ENCODE measurements at places on chromosomes 11 and 22. TPM values are rescaled to one million over a fixed set of nuclear protein-coding genes. Genes with fewer than 3 reads are reported as not detected.

Gene GDPD4
- total RNA-seq: not detected

Gene MOB2
- total RNA-seq: 47.2 TPM

Gene TCN2
- 6.7 TPM for total RNA-seq

Gene LRRC10B
- 0.45 TPM for total RNA-seq

Gene HEPHL1
- not detected for total RNA-seq

Gene SEPTIN3
- 0.48 TPM for total RNA-seq

Gene ART1
- not detected for total RNA-seq

Gene CRYBA4
- not detected for total RNA-seq

Gene MUC2
- 0.10 TPM for total RNA-seq

Gene CHRDL2
- 1.9 TPM for total RNA-seq

Gene TTC36
- total RNA-seq: not detected

- no peak overlapping the region for H3K27ac ChIP-seq
- DNase-seq: no peak
- H3K36me3 ChIP-seq: no peaks in the 10 kb centered on the region
Observed at GRCh38 chr22:34812631-34813030, 253.3 kb upstream of the ISX start.

DNA sequence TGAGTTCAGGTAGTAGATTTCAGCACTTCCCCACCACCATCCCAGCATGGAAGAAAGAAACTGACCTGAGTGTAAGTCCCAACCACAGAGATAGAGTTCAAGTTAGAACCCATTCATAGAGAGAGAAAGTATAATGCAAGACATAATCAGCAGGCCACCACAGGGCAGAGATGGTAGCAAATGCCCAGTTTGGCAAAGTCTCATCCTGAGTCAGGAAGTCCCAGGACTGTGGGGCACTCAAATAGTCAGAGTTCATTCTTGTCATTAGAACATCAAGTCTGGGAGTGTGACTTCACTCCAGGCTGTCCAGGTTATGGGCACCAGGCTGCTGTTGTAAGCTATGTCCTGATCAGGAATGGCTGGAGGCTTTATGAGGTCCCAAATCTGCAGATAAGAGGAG is 72.0 kb upstream of the USP47 start:
- H3K4me1 ChIP-seq: no peaks in the 10 kb centered on the region

DNA sequence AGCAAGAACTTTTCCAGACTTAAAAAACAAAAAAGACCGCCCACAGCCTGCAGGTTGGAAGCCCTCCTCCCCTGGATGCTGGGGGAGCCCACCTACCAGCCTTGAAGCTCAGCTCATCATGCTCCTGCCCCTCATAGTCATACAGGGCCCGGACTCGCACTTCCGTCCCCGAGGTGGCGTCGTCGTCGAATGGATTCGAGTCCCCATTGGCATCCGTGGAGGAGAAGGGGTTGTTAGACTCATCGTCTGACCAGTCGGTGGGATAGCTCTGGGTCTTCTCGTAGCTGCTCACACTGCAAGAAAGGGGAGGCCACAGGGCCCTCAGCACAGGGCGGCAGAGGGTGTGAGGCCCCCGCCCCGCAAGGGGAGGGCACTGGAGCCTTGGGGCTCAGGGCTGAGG is 19.0 kb upstream of the ARFGAP3 start:
- H3K27me3 ChIP-seq: no peaks in the 10 kb centered on the region
- no peaks in the 10 kb centered on the region for H3K4me1 ChIP-seq
- no peaks in the 10 kb centered on the region for H3K36me3 ChIP-seq
- H3K27ac ChIP-seq: no peak overlapping the region
- DNase-seq: no peak
- no peak overlapping the region for H3K4me3 ChIP-seq

GRCh38 chr11:24056051-24056450 is 440.8 kb upstream of the LUZP2 start:
- no peak for DNase-seq
- H3K4me1 ChIP-seq: no peaks in the 10 kb centered on the region
- no peak overlapping the region for H3K27ac ChIP-seq
- no peaks in the 10 kb centered on the region for H3K36me3 ChIP-seq
- H3K4me3 ChIP-seq: no peak overlapping the region

GRCh38 chr22:46018859-46019258 is 41.9 kb upstream of the WNT7B start:
- no peaks in the 10 kb centered on the region for H3K27me3 ChIP-seq
- no peak for DNase-seq
- H3K4me1 ChIP-seq: peaks cover 2% of the 10 kb centered on the region
- no peak overlapping the region for H3K4me3 ChIP-seq
- H3K36me3 ChIP-seq: no peaks in the 10 kb centered on the region

DNA sequence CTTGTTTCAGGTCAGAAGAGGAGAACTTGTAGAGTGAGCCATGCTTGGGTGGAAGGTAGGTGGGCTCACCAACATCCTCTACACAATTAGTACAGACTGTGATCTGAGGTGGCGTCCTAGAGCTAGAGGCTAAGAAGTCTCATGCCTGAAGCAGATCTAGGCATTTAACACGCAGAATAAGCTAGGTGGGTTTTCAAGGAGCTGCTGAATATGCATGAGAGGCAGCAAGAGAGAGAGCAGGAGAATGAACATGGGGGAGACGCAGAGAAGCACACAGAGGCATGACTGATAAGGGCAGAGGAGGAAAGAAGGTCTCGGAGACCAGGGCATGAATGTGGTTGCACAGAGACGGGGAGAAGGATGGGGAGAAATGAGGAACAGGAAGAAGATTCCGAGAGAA is 36.8 kb upstream of the JAM3 start:
- H3K4me1 ChIP-seq: peaks cover 7% of the 10 kb centered on the region
- H3K4me3 ChIP-seq: no peak overlapping the region
- H3K27me3 ChIP-seq: no peaks in the 10 kb centered on the region

- no peaks in the 10 kb centered on the region for H3K36me3 ChIP-seq
- no peaks in the 10 kb centered on the region for H3K27me3 ChIP-seq
- H3K4me3 ChIP-seq: no peak overlapping the region
- peaks cover 7% of the 10 kb centered on the region for H3K4me1 ChIP-seq
Observed at GRCh38 chr11:75474878-75475766, 42.1 kb upstream of the KLHL35 start.

GRCh38 chr11:17921659-17922415 is 91.0 kb downstream of the SERGEF start:
- H3K4me3 ChIP-seq: no peak overlapping the region
- no peaks in the 10 kb centered on the region for H3K4me1 ChIP-seq
- H3K27me3 ChIP-seq: no peaks in the 10 kb centered on the region
- H3K36me3 ChIP-seq: no peaks in the 10 kb centered on the region

DNA sequence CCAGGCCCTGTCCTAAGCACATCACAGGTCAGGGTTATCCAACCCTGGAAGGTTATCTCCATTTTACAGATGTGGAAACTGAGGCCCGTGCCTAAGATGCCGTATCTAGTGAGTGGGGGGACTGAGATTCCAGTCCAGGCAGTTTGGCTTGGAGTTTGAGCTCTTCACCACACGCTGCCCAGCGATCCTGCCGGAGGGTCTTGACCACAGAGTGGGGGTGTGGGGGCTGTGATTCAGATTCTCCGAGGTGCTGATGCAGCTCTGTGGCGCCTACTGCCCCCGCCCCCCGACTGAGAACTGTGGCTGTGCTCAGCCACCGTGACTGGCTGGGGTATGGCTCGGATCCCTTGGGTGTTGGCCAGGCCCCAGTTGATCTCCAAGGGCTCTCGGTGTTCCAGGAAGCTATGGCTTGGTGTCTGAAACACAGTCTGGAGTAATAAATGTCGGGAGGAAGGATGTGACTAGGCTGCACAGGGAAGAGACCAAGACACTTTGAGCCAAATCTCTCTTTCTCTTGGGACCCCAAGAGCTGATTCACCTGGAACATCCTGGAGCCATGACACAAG is 60.6 kb upstream of the RASD2 start:
- peaks cover 8% of the 10 kb centered on the region for H3K4me1 ChIP-seq
- no peaks in the 10 kb centered on the region for H3K27me3 ChIP-seq
- H3K36me3 ChIP-seq: no peaks in the 10 kb centered on the region

DNA sequence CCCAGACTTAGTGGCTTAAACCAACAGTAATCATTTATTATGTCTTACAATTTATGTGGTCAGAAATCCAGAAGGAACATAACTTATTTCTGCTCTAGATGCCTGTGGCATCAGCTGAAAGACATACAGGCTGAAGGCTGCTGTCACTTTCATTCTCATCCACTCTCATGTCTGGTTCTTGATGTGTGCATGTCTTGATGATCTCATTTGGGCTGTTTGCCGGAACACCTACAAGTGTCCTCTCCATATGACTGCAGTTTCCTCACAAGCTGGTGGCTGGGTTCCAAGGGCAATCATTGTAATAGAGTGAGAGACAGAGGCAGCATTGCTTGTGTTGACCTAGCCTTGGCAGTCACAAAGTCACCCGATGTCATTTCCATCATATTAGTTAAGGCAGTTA is 1375.9 kb upstream of the RAG2 start:
- no peaks in the 10 kb centered on the region for H3K36me3 ChIP-seq
- no peak for DNase-seq
- no peak overlapping the region for H3K4me3 ChIP-seq
- H3K4me1 ChIP-seq: no peaks in the 10 kb centered on the region

- peak overlapping the region; percentile 83 for H3K27ac ChIP-seq
- H3K36me3 ChIP-seq: no peaks in the 10 kb centered on the region
- peaks cover 22% of the 10 kb centered on the region for H3K4me1 ChIP-seq
- H3K4me3 ChIP-seq: no peak overlapping the region
- DNase-seq: peak; percentile 95
Observed at GRCh38 chr11:2314525-2315394, 12.9 kb downstream of the TSPAN32 start.

GRCh38 chr22:36840106-36840505 is 20.7 kb upstream of the NCF4 start:
- DNase-seq: no peak
- no peaks in the 10 kb centered on the region for H3K27me3 ChIP-seq
- H3K36me3 ChIP-seq: no peaks in the 10 kb centered on the region

DNA sequence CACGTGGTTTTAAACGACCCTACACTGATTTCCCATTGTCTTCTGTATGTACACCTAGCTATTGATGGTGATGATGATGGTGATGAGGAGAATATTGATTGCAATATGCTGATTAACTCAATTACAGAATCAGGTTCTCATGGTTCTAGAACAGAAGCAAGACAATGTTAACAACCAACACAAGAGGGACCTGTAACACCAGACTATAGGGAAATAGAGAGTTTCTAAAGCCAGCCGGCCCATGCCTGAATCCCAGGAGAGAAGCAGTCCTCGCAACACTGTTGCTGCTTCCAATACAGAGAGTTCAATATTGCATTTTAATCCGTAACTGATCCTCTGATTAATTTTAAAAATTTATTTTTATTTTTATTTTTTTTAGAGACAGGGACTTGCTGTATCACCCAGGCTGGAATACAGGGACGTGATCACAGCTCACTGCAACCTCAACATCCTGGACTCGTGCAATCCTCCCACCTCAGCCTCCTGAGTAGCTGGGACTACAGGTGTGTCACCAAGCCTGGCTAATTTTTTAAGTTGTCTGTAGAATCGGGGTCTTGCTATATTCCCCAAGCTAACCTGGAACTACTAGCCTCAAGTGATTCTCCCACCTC is 22.2 kb upstream of the UBASH3B start:
- H3K36me3 ChIP-seq: no peaks in the 10 kb centered on the region
- H3K27ac ChIP-seq: no peak overlapping the region
- no peaks in the 10 kb centered on the region for H3K27me3 ChIP-seq
- H3K4me3 ChIP-seq: no peak overlapping the region
- DNase-seq: no peak
- no peaks in the 10 kb centered on the region for H3K4me1 ChIP-seq

GRCh38 chr11:26677566-26677965 is 44.3 kb downstream of the SLC5A12 start:
- no peaks in the 10 kb centered on the region for H3K4me1 ChIP-seq
- no peak overlapping the region for H3K27ac ChIP-seq
- no peak overlapping the region for H3K4me3 ChIP-seq
- no peaks in the 10 kb centered on the region for H3K36me3 ChIP-seq
- DNase-seq: no peak

- no peaks in the 10 kb centered on the region for H3K4me1 ChIP-seq
- no peaks in the 10 kb centered on the region for H3K27me3 ChIP-seq
- no peak overlapping the region for H3K27ac ChIP-seq
- no peaks in the 10 kb centered on the region for H3K36me3 ChIP-seq
- no peak overlapping the region for H3K4me3 ChIP-seq
Observed at GRCh38 chr11:104372111-104372510, 208.2 kb upstream of the PDGFD start.

DNA sequence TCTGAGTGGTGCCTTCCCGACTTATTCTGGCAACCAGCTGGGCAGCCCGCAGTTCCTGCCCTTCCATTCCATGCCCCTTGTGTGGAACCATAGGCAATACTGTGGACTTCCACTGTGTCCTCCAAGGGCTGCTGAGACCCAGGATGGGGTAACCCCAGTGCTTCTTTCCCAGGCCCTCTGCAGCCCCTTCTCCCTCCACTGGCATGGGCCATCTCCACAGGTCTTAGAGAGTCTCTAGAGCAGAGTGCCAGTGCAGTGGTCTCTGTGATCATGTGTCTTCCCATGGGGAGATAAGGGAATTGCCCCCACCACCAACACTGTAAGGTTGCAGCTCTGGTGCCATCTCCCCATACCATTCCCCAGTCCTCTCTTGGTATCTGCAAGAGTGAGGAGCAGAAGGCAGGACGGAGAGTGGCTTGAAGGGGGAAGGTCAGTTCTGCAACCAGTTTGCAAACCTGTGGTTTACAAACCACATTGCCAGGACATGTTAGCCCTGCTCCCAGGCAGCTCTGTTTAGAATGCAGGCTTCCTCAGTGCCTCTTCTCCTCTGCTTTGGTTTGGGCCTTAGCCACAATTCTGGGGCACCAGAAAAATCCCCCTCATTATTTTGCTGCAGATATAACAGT is 20.9 kb upstream of the DRD2 start:
- H3K4me3 ChIP-seq: no peak overlapping the region
- H3K27ac ChIP-seq: no peak overlapping the region
- no peaks in the 10 kb centered on the region for H3K27me3 ChIP-seq
- DNase-seq: no peak

DNA sequence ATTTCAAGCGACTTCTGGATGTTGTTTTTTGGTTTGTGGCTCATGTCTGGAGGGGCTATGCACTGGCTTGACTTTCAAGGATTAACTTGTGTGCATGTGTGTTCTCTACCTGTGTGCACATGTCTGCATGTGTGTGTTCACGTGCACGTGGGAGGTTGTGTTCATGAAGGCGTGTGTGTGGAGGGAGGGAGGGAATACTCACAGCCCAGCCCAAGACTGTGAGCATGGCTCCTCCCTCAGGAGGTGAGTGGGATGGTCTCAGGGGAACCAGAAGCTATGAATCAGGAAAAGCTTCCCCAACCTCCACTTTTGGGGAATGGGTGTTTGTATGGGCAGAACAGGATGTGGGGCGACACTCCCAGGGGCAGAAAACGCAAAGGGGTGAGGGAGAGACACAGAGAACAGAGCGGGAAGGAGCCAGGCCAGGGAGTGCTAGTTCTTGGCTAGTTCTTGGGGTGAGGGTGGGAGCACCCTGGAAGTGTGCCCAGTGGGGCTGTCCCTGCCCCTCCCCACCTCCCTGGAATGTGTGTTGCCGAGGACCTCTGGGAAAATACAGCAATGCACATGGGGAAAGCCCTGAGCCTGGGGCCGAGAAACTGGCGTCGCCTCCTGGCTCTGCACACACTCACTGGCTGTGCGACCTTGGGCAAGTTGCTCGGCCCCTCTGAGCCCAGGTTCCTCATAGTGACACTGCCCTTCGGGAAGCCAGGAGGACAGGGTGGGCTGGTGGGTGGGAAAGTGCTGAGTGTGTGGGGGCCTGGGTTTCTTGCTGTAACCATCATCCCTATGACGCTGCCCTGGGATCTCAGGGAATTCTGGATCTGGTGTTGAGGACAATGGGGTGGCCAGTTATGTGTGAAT is 16.9 kb upstream of the ALX4 start:
- no peak overlapping the region for H3K27ac ChIP-seq
- H3K4me3 ChIP-seq: no peak overlapping the region
- no peaks in the 10 kb centered on the region for H3K4me1 ChIP-seq
- no peaks in the 10 kb centered on the region for H3K36me3 ChIP-seq

GRCh38 chr11:19777377-19778102 is 64.9 kb downstream of the NAV2 start:
- DNase-seq: no peak
- peak overlapping the region; percentile 21 for H3K4me3 ChIP-seq
- H3K27me3 ChIP-seq: no peaks in the 10 kb centered on the region
- H3K27ac ChIP-seq: no peak overlapping the region
